ENCODE measurements at places on chromosomes 7 and 10. TPM values are rescaled to one million over a fixed set of nuclear protein-coding genes. Genes with fewer than 3 reads are reported as not detected.

GRCh38 chr7:30177965-30178364, 43.2 kb downstream of the MTURN start:
- no peak for DNase-seq

ENTPD1 gene
- total RNA-seq = 2.0 TPM

- DNase-seq = no peak
These were observed 3.7 kb downstream of the RGS10 start for GRCh38 chr10:119538632-119539358.

GRCh38 chr7:146956321-146956720, 839.7 kb downstream of the CNTNAP2 start:
- no peak for DNase-seq

GRCh38 chr7:34111031-34111430, 205.7 kb downstream of the BMPER start:
- DNase-seq = no peak

DNA sequence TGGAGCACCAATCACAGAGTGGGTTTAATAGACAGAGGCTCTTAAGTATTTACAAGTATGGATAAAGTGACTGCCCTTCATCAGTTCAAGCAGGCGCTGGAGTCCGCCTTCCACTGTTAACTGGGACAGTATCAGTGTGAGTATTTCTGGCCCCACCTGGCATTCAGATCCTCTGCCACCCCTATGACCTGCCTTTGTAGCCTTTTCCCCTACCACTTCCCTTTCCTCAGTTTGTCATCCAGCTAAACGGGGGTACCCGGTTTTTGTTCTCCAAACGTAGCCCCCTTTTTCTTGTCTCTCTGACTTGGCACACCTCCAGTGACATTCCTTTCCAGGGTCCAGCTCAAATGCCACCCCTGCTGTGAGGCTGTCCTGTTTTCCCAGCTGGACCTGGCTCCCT, 134.4 kb downstream of the SNX10 start:
- DNase-seq = no peak

GRCh38 chr10:49174261-49174925, 13.8 kb downstream of the TMEM273 start:
- no peak for DNase-seq

CCL24 gene
- not detected for total RNA-seq

DNA sequence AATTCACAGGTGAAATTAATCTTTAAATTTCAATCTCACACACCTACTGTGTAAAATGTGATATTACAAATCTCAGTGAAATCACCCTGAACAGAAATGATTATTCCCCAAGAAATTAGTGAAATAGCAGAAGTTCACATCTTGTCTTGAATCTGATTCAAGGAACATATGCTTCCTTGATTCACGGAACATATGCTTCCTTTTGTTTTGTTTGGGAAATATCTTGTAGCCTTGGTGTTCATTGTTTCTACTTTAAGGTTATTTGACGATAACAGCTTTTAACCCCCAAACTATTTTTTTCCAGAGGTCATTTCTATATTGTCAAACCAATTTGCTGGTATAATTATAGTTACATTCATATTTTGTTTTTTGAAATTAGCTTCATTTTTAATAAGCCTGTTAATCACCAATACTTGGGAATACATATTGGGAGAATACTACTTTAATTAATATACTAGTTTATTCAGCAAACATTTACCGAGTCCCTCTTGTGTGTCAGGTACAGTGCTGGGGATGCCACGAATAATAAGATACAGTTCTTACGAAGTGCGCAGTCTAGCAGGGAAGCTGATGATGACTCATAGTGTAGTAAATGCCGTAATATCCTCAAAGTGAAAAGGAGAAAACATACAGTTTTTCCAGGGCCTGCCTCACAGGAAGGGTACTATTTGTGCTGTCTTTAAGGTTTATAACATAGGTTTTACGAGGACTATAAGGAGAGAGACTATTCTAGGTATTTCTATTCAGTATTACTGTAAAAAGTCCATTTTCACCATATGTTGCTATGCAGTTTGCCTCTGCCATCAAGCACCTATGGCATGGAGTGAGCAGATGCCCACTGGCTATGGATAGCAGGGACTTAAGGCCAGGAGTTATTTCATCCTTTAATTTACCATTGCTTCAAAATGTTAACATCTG, 32.5 kb downstream of the PRKAR2B start:
- DNase-seq = no peak

PRPS1L1 gene
- not detected for total RNA-seq

FBXO24 gene
- 2.4 TPM for total RNA-seq

DNA sequence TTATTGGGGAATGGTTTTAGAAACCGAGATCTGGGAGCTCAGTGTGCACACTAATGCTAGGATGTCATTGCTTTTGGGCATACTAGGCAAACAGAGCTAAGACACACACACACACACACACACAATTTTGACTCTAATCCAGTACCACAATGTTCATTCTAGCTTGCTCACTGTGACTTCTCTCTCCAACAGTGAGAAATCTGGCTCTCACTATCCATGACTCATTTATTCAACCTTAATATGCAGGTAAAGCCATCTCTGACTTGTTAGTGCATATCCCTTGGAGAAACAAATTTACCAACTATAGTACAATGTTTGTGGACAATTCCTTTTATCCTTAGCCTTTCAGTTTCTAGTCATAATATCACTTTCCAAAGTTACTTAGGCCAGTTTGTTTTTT, 5.9 kb upstream of the BMS1 start:
- DNase-seq = no peak

DNA sequence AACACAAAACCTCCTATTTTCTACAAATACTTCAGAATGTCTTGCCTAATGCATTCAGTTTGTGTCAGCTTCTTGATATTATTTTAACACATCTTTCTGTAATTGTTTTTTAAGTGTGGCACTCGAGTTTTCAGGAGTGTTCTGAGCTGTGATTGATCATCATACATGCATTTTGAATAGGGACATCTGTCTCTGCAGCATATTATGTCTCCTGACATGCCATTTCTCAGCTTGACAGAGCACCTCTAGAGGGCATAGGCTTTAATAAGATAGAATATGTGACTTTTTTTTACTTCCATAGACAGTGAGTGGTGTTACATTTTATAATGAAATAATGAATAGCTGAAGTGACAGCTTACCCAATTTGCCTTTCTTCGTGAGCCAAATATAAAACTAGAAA, 219.2 kb upstream of the HDAC9 start:
- DNase-seq = no peak

FOXK1 gene
- 12.7 TPM for total RNA-seq

DNA sequence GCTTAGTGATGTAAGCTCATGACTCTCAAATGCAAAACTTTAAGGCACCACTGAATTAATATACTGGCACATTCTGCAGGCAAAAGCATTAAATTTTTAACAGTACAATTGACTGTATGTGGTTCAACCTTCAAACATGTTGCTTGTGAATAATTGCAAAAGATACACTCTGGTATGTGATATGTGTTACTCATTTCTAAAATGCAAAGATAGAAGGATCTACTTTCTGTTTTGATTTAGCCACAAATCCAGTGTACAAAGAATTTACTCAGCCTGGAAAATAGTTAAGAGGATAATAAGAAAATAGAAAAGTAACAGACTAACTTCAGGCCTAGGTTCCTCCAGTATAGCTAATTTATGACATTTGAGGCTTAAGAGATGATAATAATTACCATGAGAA, 66.6 kb upstream of the NOBOX start:
- DNase-seq = no peak

GPNMB gene
- total RNA-seq = 0.76 TPM

DNA sequence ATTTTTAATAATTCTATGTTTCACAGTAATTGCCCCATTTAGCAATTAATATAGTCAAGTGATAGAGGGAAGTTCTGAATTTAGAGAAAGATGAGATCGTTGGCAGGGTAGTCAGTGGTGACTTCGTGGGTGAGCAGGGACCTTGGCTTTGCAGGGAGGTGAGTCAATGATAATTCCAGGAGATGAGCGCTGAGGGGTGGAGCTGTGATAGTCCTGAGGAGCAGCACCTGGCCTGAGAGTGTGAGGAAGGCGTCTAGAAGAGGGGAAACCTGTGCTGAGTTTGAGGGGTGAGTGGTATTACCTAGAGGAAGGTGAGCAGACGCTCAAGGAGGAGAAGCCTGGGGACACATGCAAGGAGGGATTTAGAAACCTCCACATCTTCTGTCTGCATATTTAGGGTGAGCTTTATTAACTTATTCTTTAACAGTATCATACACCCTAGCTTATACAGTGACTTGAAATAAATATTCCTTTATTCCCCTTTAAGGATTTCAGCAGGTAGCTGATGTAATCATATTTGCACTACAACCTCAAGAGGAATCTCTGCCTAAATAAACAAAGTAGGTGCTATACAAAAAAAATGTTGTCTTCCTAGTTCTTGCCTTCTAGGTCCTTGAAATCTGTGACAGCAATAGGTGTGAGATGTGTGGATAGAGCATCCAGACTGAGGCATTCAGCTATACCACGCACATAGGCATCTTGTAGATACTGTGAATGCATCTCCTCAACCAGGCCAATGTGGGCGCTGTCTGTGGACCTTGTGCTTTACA, 2.1 kb upstream of the TRIL start:
- DNase-seq = no peak

GRCh38 chr10:60312818-60313588, 76.7 kb downstream of the ANK3 start:
- no peak for DNase-seq

GRCh38 chr7:92794391-92794790, 42.0 kb downstream of the CDK6 start:
- DNase-seq = no peak

DNA sequence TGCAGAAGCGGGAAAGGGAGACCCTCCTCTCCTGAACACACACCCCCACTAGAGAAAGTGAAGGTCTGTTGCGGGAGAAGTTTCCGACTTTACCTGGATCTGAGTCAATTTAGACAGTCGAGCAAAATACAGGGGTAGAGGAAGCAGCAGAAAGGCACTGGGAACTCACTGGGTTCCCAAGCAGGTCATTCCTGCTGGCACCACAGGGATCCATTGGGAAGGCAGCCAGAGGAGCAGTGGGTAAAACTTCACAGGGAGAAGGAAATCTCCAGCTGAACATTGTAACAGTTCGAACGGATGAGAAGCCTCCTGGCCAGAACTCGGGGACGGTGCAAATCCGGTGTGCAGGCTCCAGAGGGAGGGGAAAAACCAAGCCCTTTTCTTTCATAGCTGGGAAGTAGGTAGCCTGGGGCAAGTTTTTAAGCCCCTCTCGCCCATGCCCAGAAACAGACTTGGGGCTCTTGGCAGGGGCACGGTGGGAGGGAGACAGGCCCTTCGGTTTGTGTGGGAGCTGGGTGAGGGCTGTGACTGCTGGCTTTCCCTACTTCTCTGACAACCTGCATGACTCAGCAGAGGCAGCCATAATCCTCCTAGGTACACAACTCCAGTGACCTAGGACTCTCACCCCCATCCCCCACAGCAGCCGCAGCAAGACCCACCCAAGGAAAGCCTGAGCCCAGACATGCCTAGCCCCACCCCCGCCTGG, 51.9 kb downstream of the DDC start:
- DNase-seq = no peak

DNA sequence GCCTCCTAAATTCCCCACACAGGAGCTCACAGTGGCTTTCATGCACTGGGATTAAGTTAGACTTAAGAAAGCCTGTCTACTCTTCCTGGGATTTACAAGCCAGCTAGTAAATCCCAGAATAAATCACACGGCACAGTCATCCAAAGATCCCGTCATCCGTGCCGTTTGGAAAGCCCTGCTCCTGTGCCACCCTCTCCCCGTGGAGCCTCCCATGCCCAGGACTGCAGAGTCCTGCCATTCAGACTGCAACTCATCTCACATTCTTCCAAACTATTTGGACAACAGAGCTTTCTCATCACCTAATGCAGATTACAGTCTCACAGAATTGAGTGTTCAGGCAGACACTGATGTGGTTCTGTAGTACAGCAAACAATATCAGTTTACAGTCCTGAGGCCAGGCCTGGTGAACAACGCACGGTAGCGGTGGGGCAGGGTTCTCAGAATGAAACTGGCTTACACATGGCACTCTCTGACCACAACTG, 166.5 kb downstream of the EGFR start:
- no peak for DNase-seq

HOXA1 gene
- total RNA-seq = not detected

DNA sequence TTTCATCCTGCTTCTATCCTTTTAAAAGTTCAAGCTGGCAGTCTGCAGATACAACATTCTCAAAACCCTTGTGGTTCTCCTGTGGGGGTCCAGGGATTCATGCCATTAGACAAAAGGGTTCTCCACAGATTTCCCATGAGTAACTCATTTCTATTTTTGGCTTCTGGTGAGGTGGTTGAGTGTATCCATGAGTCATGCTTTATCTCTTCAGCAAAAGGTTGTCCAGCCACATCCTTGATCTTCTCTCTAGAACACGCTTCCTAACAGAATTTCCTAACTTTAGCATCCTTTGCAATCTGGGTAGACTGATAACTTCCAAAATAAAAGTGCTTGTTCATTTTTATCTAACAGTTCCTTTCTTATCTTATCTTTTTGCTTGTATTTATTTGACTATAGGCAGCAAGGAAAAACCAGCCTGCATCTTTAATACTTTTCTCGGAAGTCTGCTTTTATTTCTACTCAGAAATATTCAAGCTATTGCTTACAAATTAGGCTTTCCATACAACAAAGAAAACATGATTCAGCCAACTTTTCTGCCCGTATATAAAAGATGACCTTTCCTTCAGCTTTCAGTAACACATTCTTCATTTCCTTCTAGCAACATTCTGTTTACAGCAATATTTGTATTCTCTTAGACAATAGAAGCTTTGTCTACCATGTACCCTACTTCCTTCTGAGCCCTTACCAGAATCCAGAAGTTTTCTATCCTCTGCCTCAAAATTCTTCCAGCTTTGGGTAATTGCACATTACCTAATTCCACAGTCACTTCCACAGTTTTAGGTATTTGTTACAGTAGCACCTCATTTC, 79.3 kb upstream of the IL6 start:
- no peak for DNase-seq

STEAP1B gene
- total RNA-seq = 13.9 TPM

DNA sequence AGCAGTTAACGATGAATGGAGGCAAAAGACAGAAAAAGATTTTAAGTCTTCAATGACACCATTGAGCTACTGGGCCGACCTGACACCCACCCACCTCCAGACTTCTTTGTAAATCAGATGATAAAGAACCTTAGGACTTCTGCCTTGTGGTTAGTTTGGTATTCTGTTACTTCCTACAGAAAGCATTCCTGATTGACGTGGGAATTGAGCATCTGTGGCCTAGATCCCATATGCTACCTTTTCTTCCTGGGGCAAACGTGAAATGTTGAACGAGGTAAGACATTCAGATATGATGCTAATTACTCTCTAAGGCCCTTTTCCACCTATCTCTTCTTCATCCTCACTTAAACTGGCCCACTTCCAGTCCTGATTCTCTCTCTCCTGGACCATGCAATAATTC, 10.2 kb downstream of the PRLHR start:
- DNase-seq = no peak

TECTB gene
- total RNA-seq = not detected

DNA sequence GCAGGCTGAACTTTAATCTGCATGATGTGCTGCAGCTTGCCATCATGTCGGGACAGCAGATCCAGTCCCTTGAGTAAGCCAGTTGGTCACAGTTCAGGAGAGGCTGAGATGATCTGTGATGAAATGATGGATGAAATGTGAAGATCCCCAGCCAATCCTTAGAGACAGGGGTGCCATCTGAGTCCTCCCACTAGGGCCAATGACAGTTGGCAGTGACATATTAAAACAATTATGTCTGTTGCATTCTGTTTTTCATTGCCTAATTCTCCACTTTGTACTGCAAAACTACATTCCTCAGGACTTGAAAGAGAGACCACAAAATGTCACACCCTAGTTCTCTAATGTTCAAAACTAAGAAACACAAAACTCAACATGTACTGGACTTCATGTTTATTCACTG, 66.3 kb upstream of the CAV2 start:
- no peak for DNase-seq

- DNase-seq = no peak
These were observed 94.9 kb upstream of the ABCB5 start for GRCh38 chr7:20520530-20520929.

- no peak for DNase-seq
These were observed 489.2 kb upstream of the KCND2 start for GRCh38 chr7:119783799-119784198.
